D721Med (cell line): ENCODE measurements at places on chromosomes 5 and 9.

DNA sequence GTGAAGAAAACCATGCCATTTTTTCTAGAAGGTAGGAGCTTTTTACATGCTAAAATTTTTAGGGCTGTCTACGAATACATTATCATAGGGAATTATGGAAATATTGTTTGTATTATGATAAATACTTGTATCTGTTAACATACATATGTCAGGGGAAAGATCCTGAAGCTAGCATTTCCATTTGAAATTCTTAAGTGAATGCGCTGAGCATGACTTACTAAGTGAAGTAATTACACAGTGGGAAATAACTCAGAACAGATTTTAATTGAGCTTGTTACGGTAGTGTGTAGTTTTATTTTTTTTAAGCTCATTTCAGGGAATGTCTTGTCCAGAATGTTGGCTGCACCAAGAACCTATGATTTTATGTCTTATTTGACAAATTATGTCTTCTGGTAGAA is 19.1 kb downstream of the TDRD7 start:
- no peak for DNase-seq

GRCh38 chr5:74934949-74935751 is 69.0 kb upstream of the FAM169A start:
- DNase-seq, result no peak

DNA sequence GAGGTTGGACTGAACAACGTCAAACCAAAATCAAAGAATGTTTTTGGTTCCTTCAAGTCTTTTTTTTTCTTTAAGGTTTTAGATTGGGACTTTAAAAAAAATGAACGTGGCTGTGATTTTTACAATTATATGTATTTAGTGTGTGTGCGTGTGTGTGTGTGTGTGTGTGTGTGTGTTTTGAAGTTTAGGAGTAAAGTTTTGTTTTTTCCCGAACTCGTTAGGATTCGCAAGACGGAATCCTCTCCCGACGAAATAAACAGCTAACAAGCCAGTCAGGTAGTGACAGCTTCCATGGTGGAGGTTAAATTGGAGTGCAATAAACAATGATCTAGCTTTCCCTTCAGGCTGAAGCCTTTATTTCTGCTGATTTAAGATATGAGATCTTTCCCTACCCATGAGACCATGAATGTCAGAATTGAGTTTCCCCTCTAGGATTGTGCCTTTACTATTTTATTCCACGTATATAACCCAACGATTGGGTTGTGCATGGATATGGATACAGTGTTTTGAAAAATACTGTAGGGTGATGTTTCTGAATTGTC is 1.2 kb downstream of the KIAA1958 start:
- DNase-seq, result no peak

- no peak for DNase-seq
Observed at GRCh38 chr5:133889271-133889905, 79.0 kb downstream of the C5orf15 start.

GRCh38 chr5:143781993-143782520 is 29.9 kb upstream of the HMHB1 start:
- DNase-seq, result no peak

- no peak for DNase-seq
Observed at GRCh38 chr9:120713257-120714087, 798 bp downstream of the MEGF9 start.

DNA sequence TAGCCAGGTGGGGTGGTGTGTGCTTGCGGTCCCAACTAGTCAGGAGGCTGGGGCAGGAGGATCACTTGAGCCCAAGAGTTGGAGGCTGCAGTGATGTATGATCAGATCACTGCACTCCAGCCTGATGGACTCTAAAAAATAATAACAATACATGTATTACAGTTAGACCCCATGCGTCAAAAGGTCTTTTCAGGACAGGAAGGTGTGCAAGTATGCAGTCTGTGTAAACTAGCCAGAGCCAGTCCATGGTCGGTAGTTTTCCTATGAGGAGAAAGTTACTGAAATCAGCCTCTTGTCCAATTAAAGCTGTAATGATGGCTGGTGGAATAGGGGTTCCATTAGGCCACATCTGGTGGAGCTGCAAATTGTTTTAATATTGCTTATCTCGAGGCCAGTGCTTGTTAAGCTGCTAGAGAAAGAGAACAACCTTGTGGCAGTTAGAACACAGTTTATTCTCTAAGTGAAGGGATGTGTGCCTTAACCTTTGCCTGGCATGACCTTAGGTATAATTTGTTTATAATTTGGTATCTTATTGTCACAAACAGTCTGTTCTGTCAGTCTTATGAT is 1.5 kb upstream of the STOM start:
- no peak for DNase-seq

GRCh38 chr5:122312591-122313406 is 762 bp downstream of the SNCAIP start:
- DNase-seq, result no peak

DNA sequence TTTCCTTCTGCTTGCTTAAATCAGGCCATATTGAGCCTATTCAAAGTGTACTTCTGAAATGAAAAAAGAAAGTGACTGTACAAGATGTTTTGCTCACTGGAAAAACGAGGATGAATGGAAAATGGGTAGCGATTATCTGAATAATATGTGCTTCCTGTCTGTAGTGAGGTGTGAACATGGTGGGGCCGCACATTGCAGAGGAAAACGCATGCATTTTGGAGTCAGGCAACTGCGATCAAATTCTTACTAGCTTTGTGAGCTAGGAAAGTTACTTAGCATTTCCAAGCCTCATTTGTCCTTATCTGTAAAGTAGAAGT is 73.0 kb upstream of the PRSS3 start:
- no peak for DNase-seq
